ENCODE measurements at places on chromosomes 6 and 20. TPM values are rescaled to one million over a fixed set of nuclear protein-coding genes. Genes with fewer than 3 reads are reported as not detected.
A peak's percentile ranks its signal among the peaks of the same experiment; 100 is the strongest.

DNA sequence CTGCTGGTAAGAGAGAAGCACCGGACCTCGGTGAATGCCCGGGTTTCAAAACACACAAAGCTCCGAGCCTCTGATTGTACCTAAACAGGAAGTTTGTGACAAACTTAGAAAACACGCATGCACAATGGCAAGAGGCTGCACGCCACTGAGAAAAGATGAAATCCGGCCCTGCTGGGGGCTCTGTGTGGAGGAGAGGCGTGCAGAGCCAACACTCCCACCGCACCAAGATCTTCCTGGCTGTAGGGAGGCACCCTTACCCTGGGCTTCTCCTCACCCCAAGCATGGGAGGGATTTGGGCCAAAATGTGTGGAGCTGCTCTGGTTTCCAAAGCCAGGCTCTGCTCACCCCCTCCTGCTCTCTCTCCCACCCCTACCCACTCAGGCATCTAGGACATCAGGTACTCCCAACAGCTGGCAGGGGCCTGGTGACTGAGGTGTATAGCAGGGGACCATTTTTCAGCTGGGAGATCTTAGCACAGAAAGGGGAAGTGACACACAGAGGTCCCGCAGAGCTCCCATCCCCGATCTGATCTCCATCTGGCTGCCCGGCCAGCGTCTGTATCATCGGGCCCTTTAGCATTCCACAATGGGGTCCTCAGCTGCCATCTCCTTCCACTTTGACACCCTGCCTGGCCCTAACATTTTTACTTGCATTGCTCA lies 84.2 kb downstream of the TRERF1 start:
- DNase-seq: peak; percentile 49

Gene COL20A1
- not detected for total RNA-seq

GRCh38 chr20:5748246-5748645 lies 2.0 kb upstream of the SHLD1 start:
- no peak for DNase-seq

DNA sequence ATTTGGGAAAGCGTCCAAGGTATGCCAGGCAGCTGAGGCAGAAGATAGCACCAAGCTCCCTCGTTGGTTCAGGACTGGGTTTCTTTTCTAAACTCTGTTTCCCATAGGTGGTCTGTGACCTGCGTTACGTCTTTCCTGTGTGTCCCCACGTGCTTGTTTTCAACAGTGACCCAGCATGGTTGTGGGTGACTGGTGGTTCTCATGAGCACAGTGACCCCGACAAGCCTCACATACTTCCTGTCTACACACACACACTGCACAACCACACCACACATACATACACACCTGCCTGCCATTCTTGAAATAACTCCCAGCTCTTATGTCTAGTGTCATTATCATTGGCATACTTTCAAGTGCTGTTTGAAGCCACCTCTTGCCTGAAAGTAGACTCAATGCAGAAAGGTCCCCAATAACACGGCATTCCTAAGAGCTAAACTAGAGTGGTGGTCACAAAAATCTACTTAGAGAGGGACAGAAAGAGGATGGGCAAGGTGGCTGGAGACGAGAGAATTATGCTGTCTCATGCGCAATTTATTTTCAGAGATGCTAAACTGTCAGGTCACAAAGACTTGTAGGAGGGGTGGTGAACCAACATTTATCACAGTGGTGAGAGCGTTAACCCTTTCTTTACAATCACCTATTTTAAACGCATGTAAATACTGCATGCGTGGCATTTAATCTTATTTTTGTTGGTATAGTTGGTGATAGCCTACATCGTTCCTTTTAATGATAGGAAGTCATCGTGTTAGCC lies 66.7 kb downstream of the GCNT2 start:
- no peak for DNase-seq

DNA sequence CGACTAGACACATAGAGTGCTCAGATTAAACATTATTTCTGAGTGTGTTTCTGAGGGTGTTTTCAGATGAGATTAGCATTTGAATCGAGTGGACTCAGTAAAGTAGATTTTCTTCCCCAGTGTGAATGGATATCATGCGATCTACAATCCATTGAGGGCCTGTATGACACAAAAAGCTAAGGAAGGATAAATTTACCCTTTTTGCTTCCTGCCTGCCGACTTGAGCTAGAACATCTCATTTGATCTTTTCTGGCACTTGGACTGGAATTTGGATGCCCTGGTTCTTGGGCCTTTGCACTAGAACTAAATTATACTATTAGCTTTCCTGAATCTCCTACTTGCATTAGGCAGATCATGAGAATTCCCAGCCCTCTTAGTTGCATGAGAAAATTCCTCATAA lies 675.8 kb downstream of the DOK5 start:
- DNase-seq: no peak

Gene BPIFA2
- not detected for total RNA-seq

Gene FAXC
- total RNA-seq: not detected

DNA sequence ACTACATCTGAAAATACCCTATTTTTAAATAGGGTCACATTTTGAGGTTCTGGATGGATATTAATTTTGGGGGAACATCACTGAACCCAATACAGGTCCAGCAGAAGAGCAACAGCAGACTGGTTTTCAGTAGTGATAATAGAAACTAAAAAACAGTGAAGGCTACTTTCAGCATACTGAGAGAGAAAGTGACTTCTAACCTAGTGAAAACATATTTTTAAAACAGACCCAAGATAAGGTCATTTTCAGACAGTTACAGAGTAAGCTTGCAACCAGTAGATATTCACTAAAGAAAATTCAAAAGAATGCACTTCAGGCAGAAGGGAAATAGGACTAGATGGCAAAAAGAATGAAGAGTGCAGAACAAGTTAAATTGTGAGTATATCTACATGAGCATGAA lies 42.0 kb upstream of the TMEM244 start:
- no peak for DNase-seq

- no peak for DNase-seq
Observed at GRCh38 chr6:132190097-132190814, 211.0 kb downstream of the MOXD1 start.

GRCh38 chr6:56890683-56891429 lies 64.1 kb upstream of the BEND6 start:
- peak; percentile 60 for DNase-seq

GRCh38 chr6:32439602-32440214 lies at the start of gene HLA-DRA:
Gene HLA-DRA (plus strand): TSS chr6:32439887. CDS start chr6:32439951, 64 bp downstream.
- peak; percentile 33 for DNase-seq

Gene HSPA1L
- total RNA-seq: 0.95 TPM

- no peak for DNase-seq
Observed at GRCh38 chr20:3686867-3687321, 5.1 kb upstream of the ADAM33 start.

Gene UST
- total RNA-seq: 0.74 TPM

Gene FOXQ1
- not detected for total RNA-seq

Gene CLVS2
- not detected for total RNA-seq

DNA sequence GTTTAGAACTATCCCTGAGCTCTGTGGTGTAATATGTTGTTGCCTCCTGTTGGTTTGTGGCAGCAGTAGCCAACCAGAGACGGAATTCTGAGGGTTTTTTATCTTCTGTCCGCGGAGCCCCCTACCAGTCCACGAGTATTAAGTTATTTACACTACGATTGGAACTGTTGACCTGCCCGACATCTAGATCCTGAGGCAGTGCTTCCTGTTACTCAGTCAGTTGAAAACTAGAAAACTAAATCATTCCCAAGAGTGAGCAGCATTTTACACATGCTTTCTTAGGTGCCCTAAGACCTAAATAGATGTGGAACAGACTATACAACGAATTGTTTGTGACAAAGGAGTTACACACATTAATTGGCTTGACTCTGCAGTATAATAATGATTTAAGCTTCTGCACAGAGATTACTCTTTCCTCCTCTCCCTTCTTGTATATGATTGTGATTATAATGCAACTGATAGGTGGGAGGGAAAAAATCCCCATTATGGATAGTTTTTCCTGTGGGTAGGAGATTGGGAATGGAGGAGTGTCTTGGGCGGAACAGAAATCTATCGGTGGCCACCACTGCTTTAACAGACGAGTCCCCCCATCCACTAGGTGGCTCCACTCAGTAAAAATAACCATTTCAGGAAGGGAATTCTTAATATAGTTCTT lies 1.7 kb downstream of the LOC128125822 start:
- peak; percentile 59 for DNase-seq

- no peak for DNase-seq
Observed at GRCh38 chr20:824916-825315, 8.6 kb upstream of the FAM110A start.

GRCh38 chr6:119121367-119121766 lies 42.9 kb upstream of the FAM184A start:
- DNase-seq: no peak

Gene KIF25
- not detected for total RNA-seq

- DNase-seq: no peak
Observed at GRCh38 chr20:57763235-57763595, 53.4 kb upstream of the PMEPA1 start.

Gene VSTM2L
- not detected for total RNA-seq

Gene APCDD1L
- not detected for total RNA-seq

Gene FAM83C
- not detected for total RNA-seq

DNA sequence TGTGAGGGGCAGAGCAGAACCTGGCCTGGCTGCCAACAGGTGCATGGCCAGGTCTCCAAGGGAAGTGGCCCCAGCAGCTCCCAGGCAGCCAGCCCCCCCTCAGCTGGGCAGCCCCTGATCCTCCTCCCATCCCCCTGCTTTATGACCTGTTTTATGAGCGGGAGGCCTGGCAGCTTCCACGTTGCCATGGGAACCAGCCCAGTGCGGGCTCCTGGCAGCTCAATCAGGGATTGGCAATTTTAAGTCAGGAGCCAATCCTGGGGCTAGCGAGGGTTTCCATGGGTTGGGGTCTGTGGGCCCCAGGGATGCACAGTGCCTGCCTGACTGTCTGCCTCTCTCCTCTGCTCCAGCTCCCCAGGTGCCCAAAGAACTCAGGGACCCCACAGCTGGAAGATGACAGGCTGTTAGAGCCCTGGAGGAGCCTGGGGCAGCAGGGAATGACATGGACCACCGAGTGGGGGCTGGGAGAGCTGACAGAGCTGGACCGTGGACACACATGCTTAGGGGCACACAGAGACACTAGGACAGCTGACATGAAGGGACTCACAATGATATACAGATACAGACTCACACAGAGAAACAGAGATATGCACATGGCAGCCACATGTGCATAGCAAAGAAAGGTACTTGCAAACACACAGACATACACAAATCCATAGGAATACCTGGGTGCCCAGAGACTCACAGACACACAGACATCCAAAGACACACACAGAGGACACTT lies 56.5 kb upstream of the SIRPA start:
- no peak for DNase-seq

Gene C20orf141
- total RNA-seq: not detected

GRCh38 chr6:122751326-122751725 lies 28.2 kb upstream of the FABP7 start:
- peak; percentile 18 for DNase-seq

DNA sequence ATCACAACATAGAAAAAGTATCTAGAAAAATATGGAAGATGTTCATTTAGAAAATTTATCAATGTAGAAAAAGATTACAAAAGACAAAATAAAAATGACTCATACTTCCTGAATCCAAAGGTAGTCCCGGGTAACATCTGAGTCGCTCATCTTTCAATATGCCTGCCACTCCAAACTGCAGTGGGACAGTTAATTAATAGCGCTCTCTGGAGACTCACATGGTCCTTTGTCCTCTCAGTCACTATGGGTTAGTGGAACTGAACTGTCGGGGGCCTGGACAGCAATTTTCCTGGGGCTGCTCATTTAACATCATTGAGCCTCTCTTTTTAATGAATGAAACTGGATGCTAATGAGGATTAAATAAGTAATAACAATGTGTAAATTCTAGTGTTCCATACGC lies 103.4 kb downstream of the MAP3K4 start:
- no peak for DNase-seq

DNA sequence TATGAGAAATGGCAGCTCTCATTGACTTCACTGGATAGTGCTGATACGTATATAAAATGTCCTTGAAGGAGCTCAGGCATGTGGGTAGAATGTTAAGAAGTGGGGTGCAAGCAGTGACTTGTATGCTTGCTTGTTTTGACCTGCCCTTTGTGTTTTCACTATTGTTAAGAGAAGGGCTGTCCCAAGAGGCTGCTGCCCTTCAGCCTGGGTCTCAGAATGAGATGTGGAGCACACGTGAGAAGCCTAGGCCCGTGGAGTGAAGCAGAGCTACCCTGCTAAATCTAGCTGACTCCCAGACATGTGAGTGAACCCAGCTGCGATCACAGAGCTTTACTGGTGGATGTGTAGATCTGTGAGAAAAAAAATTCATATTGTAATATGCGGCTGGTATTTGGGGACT lies 305.3 kb upstream of the RGS17 start:
- no peak for DNase-seq

Gene VAPB
- 27.9 TPM for total RNA-seq

Gene CD83
- 13.8 TPM for total RNA-seq

DNA sequence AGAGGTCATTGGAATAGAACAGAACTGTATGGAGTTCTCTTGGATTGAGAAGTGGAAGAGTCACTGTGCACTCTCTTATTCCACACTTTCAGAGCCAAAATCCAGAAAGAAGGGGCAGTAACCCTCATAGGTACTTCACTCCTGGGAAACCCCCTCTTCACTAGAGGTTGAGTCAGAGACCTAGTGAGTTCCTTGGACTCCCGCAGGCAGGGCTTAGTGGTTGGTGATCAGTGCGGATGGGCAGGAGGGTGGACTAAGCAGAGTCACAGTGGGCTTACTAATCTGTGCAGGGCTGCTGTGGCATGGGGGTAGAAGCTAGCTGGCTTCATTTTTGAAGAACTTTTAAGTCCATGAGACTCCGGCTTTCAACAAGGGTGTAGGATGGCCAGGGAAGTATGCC lies 95.0 kb upstream of the MLN start:
- DNase-seq: no peak

DNA sequence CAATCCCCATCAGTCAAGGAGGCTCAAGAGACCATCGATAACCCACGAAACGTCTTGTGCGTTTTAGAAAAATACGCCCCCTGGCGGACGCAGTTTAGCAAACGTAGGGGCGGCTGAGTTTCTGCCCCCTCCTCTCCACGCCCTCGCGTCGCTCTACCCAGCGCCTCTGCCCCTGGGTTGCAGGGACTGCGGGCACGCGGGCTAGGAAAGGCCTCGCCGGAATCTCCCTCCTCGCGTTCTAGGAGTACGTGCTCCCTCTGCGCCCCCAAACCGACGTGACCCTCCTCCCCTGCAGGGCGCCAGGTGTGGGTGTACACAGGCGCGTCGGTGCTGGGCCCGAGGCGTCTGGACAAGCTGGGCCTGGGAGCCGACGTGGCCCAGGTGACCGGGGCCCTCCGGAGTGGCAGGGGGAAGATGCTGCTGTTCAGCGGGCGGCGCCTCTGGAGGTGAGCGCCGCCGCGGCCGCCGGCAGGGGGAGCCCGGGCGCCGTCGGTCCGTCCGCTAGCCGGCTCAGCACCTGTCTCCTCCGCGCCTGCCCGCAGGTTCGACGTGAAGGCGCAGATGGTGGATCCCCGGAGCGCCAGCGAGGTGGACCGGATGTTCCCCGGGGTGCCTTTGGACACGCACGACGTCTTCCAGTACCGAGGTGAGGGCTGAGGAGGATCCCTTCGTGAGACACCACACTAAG lies 5.3 kb downstream of the MMP9 start:
- DNase-seq: peak; percentile 71
